ENCODE measurements at places on chromosomes 2 and 18.
A peak's percentile ranks its signal among the peaks of the same experiment; 100 is the strongest.

- DNase-seq: no peak
Observed at GRCh38 chr2:226439337-226439736, 360.3 kb downstream of the IRS1 start.

GRCh38 chr2:60867848-60868247 is 13.5 kb upstream of the REL start:
- peak; percentile 69 for DNase-seq

- no peak for DNase-seq
Observed at GRCh38 chr2:121469356-121469755, 61.3 kb upstream of the RNU4ATAC start.

DNA sequence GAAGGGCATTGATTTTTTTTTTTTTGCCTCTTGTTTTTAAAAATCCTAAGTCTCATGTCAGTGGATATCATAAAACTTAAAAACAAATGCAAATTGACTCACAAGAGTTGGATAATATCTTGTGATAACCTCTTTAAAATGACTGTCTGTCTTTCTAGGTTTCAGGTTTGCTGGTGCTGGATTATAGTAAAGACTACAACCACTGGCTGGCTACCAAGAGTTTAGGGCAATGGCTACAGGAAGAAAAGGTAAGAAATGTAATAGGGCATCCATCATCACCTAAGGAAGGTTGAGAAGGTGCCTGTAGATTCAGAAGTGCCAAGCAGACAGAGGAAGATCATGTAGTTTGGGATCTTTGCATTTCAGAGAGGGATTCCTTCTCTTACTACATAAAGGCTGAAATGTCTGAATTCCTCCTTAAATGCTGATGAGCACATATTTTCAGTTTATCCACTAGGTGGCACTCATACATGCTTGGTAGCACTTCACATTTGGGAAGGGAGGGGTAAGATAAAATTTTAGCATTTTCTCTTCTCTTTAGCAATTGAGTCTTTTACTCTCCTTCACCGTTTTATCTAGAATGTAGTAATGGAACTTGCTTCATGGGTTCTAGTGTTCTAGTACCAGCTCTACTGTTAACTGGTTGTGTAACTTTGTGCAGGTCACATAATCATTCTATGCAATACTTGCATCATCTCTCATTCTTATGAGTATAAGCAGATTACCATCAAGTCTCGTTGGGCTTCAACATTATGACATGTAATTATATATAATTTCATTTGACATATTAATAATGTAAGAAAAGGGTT is 21.1 kb downstream of the CPS1 start:
- DNase-seq: peak; percentile 44

All from natural killer cell (primary cell).